Activated CD4-positive, CD25-positive, alpha-beta regulatory T cell treated with anti-CD3 and anti-CD28 coated beads, Interleukin-2, amount 50 U/mL, for 72 hours (primary cell): ENCODE measurements at places on chromosomes 12 and 14.

DNA sequence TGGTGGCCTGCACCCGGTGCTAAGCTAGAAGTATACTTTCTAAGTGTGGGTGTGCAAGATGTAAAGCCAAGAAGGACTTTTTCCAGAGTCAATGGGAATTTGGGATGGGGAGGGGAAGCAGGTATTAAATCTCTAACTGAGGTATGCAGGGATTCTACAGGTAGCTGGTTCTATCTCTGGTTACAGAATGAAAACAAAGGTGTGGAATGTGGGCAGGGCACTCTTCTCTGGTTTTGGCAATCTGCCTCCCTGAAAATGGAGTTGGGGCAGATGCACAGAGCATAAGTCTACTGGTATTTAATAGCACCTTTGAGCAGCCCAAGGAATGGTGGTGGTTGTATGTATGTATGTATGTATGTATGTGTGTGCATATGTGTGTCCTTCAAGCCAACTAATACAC lies 66.7 kb upstream of the PPP1R12A start:
- no peak for DNase-seq

GRCh38 chr14:87940382-87940781 lies 52.6 kb downstream of the GALC start:
- DNase-seq: no peak

GRCh38 chr12:107684990-107685359 lies 624 bp upstream of the PWP1 start:
- no peak for DNase-seq

DNA sequence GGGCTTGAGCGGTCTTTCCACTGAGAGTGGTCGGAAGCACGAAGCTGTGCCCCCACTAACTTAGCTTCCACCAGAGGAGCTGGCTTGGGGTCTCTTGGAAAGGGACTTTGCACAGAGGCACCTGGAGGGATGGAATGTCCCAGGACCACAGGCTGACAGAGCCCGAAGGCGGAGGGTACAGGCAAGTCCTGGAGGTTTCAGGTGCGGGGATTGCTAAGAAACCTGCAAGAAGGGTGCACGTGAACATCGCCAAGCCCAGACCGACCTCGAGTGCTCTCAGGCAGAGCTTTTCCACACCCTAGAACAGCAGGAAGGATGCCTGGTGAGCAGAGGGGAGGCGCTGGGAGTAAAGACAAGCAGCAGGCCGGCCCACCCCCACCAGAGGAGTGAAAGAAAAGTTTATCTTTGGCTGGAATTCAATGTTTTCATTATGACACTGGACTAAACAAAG lies 61.6 kb downstream of the SERPINA3 start:
- DNase-seq: no peak

GRCh38 chr12:68505970-68506369 lies 104.7 kb upstream of the RAP1B start:
- DNase-seq: no peak
